Glutamatergic neuron (in vitro differentiated cells): ENCODE measurements at places on chromosomes 3 and 15. TPM values are rescaled to one million over a fixed set of nuclear protein-coding genes. Genes with fewer than 3 reads are reported as not detected.

Gene IRAK2
- total RNA-seq = 0.20 TPM

Gene CXCR6
- not detected for total RNA-seq

Gene GP5
- total RNA-seq = 0.15 TPM

Gene NSUN3
- 16.3 TPM for total RNA-seq

Gene TTLL13
- not detected for total RNA-seq

Gene GAP43
- 684 TPM for total RNA-seq
